Activated CD8-positive, alpha-beta memory T cell treated with anti-CD3 and anti-CD28 coated beads, Interleukin-2, amount 50 U/mL, for 4 hours (primary cell): ENCODE measurements at places on chromosomes 12 and 14.

- no peak for DNase-seq
Observed at GRCh38 chr12:103647267-103647666, 60.2 kb downstream of the STAB2 start.

DNA sequence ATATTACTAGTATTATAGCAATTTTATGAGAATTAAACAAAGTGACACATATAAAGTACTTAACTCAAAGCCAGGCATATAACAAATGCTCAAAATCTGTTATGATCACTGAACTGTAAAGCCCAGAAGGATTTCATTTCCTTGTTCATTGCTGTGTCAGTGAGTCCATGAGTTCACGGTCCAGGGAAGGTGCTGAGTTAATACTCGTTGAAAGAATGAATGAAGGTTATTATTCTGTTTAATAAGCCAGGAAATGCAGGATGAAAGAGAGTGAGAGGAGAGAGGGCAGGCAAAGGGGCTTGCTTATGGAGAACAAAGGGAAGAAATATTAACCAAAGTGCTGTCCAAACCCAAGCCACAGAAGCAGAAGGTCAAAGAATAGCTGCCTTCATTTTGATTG lies 40.2 kb upstream of the NT5DC3 start:
- no peak for DNase-seq

- no peak for DNase-seq
Observed at GRCh38 chr12:84874125-84874824, 38.3 kb downstream of the SLC6A15 start.

DNA sequence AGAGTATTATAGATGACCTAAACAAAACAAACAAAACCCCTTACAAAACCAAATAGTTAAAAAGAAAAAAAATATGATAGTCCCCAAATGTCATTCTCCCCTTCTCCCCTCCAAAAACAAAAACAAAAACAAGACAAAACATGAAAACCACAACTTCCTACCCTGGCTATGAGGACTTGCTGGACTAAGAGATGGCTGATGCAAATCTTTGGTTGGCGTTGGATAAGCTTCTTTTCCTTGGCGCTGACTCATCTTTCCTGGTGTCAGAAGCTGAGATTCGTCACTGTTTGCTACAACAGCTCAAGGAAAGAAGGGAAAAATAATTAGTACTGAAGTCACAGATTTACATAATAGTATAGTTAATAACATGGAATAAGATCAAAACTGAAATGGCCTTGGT lies 102.5 kb upstream of the BBS10 start:
- no peak for DNase-seq

GRCh38 chr14:81402123-81402495 lies 2.0 kb upstream of the STON2 start:
- DNase-seq, result no peak

DNA sequence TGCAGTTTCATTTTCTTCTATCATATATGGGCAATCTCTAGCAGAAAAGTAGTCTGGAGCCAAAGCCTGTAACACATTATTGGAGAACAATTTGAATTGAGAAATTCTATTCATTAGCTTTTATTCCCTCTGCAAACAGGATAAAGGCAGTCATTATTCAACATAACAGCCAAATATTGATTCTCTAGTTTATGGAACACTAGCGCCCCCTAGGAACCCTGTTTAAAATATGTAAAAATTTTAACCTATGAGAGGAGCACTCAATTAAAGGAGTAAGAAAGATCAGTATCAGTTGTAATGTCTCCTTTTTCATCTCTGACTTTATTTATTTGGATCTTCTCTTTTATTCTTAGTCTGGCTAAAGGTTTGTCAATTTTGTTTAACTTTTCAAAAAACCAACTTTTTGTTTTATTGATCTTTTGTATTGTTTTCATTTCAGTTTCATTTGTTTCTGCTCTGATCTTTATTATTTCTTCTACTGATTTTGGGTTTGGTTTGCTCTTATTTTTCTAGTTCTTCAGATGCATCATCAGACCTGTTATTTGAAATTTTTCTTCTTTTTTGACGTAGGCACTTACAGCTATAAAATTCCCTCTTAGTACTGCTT lies 4.8 kb upstream of the LMNTD1 start:
- no peak for DNase-seq

- DNase-seq, result no peak
Observed at GRCh38 chr12:93025145-93026103, 96.3 kb upstream of the EEA1 start.

GRCh38 chr12:54220092-54220557 lies 31.3 kb upstream of the SMUG1 start:
- peak; percentile 62 for DNase-seq

DNA sequence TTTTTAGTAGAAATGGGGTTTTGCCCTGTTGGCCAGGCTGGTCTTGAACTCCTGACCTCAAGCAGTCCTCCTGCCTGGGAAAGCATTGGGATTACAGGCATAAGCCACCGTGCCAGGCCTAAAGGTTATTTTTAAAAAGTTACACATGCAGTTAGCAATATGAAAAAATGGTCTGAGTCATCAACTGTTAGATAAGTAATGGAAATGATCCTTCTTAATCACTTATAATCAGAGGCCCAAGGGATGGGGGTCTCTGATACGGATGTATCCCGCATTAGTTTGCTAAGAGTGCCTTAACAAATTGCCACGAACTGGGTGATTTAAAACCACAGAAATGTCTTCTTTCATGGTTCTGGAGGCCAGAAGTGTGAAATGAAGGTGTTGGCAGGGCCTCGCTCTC lies 54.1 kb upstream of the FERMT2 start:
- no peak for DNase-seq

- no peak for DNase-seq
Observed at GRCh38 chr12:1890119-1890703, 28.2 kb downstream of the CACNA2D4 start.

DNA sequence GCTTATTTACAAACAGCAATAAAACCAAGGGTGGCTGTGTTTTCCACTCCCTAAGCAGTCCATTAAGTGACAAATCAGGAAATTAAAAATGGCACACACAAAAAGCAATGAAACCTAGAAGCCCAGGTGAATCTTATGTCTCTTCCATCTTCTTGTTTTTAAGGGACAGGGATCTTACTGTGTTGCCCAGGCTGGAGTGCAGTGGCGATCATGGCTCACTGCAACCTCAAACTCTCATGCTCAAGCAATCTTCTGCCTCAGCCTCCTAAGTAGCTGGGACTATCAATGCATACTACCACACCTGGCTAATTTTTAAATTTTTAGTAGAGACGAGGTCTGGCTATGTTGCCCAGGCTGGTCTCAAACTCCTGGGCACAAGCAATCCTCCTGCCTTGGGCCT lies 52.4 kb upstream of the CERS5 start:
- DNase-seq, result no peak

DNA sequence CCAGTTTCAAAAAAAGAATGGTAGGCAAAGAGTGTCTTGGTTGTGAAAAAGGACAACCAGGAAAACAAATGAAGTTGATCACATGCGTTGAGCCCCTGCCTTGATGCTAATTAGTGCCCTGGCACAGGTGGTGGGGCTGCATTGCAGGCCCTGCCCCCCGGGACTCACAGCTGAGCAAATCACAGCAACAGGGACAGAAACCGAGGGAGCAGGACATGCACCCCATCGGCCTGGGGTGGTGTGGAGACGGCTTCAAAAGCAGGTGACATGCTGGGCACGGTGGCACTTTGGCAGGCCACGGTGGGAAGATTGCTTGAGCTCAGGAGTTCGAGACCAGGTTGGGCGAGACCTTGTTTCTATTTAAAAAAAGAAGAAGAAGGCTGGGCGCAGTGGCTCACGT lies 1.1 kb upstream of the PAPLN start:
- DNase-seq, result no peak

GRCh38 chr12:132719141-132719953 lies 8.7 kb downstream of the PGAM5 start:
- DNase-seq, result no peak

DNA sequence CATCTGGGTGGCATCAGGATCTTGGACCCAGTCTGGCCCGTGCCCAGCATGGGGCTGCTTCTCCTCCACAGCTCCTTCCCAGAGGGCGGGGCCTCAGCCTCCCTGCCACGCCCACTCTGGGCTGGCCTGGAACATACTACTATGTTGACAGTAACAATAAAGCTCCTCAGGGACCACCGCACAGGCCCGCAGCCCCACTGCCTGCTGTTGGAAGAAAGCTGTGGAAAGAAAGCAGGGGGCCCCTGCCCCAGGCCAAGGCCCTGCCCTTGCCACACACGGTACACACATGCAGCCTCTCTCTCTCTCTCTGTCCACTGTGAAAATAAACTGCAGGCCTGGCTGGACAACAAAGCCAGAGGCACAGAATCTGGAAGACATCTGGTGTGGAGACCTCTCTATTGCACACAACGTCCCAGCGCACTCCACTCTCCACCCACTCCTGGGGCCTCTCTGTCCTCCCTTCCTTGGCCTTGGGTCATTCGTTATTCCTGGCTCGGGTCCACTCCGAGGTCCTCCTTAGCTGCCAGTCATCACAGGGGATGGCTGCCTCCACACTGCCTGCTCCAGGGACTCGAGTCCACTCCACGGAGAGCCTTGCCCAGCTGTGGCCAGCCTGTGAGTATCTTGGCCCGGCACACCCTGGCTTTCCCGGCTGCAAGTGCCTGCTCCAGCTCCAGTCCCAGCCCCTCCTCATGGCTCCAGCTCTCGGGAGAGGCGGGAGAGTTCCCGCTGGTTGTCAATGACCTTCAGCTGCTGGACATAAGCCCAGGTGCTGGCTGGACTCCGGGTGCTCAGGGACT lies 11.8 kb upstream of the ENDOU start:
- DNase-seq, result no peak

- no peak for DNase-seq
Observed at GRCh38 chr12:83042441-83043200, 355.9 kb downstream of the TMTC2 start.

DNA sequence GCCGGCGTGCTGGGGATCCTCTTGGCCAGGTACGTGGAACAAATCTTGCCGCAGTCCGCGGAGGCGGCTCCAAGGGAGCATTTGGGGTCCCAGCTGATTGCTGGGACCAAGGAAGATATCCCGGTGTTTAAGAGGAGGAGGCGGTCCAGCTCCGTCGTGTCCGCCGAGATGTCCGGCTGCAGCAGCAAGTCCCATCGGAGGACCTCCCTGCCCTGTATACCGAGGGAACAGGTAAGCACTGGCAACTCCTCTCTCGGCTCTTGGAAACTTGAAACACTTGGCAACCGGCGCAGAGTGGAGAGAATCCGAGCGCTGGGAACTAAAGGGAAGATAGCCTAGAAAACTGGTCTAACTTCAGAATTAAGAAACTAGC lies 1.7 kb downstream of the PDE3A start:
- DNase-seq, result no peak

- DNase-seq, result no peak
Observed at GRCh38 chr12:46503637-46504175, 131.1 kb upstream of the SLC38A2 start.

DNA sequence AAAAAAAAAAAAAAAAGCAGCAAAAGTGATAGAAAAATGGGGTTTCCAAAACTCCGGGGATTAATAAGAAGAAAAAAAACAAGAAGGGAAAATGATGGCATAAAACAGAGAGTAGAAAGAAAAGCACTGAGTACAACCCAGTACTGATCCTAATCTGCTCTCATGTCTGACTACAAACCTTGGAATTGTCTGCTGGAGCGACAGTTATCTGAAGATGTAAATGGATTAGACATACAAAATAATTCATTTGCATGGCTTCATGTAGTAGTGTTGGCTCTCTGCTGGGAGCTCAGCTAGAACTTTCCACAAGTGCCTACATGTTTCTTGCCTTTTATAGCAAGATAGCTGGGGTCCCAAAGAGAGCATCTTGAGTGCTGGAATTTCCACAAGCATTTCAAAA lies 34.2 kb downstream of the ZCRB1 start:
- no peak for DNase-seq

DNA sequence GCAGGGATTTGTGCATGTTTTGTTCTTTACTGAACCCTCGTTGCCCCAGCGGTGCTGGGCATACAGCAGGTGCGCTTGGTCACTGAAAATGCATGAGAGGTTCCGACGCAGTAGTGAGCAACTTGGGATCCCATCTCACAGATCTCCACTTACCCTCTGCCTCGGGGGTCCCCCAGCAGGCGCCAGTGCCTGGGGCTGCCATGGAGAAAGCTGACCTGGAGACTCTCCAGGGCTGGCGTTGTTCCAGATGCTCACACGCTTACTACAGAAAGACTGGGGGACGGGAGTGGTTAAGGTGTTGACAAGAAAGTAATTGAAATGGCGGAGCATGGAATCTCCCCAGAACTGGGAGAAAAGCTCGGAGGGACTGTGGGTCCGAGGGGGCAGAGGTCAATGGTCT lies 14.2 kb downstream of the GLT1D1 start:
- no peak for DNase-seq

GRCh38 chr14:88951370-88951769 lies 126.9 kb downstream of the TTC8 start:
- DNase-seq, result no peak

GRCh38 chr14:89773644-89774316 lies 180.8 kb downstream of the EFCAB11 start:
- peak; percentile 66 for DNase-seq

GRCh38 chr12:118347916-118348315 lies 24.8 kb downstream of the TAOK3 start:
- no peak for DNase-seq

GRCh38 chr14:60648249-60648933 lies 886 bp downstream of the SIX1 start:
- no peak for DNase-seq

DNA sequence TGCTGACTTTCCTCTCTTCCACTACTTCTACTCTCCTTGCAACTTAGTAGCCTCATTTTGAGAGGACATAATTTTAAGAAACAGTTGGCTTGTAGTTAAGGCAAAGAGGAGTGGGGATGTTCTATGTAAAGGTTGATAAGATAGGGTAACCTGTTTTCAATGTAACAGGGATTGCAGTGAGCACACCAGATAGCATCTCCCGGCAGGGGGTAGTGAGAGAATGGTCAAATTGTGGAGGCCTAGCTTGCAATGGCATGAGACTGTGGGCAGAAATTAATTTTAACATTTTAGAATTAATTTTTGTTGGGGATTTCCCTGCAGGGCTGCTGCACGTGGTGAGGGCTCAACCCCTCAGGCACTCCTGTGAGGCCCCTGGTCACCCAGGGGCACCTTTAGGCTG lies 41.4 kb downstream of the KLRG1 start:
- no peak for DNase-seq

DNA sequence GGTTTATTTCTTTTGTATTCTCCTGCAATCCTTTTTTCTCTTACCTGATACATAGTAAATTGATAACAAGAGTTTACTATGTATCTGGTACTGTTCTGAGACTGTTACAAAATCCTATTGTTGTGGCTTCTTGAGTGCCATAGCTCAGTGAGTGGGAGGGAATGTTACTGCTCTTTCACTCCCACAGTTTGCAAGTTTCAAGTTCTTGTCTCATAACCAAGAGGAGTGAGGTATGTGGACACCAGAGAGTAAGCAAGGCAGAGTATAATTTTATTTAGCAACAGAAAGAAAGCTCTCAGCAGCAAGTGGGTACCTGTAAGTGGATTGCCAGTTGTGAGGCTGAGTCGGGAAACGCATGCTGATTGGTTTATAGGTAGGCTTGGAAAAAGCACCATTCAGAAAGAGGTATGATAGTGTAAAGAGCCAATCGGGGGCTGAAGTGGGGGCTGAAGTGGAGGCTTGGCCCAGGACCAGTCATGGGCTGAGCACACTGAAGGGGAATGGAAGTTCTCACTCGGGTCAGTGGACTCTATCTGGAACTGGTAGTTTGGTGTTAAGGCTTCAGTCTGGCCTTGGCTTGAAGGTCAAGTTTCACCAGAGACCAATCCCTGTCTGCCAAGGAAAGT lies 850.8 kb downstream of the TMTC2 start:
- DNase-seq, result no peak

- DNase-seq, result no peak
Observed at GRCh38 chr12:123808167-123808566, 46.1 kb downstream of the DNAH10 start.
